ENCODE measurements at places on chromosomes 2 and 18. TPM values are rescaled to one million over a fixed set of nuclear protein-coding genes. Genes with fewer than 3 reads are reported as not detected.

GCFC2 gene
- 20.0 TPM for total RNA-seq

CELF4 gene
- total RNA-seq, result not detected

DAW1 gene
- not detected for total RNA-seq

DNA sequence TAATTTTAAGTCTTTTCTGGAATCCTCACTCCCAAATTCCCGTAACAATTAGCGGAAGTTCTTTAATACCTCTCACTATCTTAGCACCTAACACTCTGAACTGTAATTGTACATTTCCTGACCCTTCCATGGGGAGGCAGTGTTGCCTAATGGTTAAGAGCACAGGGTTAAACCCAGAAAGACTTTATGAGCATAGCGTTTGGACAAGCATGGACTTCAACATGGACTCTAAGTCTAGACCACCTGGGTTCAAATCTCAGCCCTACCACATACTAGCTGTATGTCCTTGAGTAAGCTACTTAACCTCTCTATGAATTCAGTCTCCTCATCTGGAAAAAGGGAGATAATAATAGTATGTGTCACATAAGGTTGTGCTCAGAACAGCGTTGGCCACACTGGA, 13.0 kb downstream of the ANTXR1 start:
- no peaks in the 10 kb centered on the region for H3K4me1 ChIP-seq
- no peak overlapping the region for H3K4me3 ChIP-seq
- DNase-seq, result no peak
- H3K27me3 ChIP-seq, result peaks cover 25% of the 10 kb centered on the region
- H3K36me3 ChIP-seq, result no peaks in the 10 kb centered on the region

- no peak for DNase-seq
- H3K4me1 ChIP-seq, result peaks cover 11% of the 10 kb centered on the region
- H3K36me3 ChIP-seq, result peaks cover 6% of the 10 kb centered on the region
- H3K4me3 ChIP-seq, result no peak overlapping the region
- no peaks in the 10 kb centered on the region for H3K27me3 ChIP-seq
Observed at GRCh38 chr2:162295009-162295408, 23.5 kb downstream of the IFIH1 start.

Measured in activated naive CD8-positive, alpha-beta T cell treated with anti-CD3 and anti-CD28 coated beads, Interleukin-2, amount 10 ng/mL, durations not matched to agents 7 days and 5 days (primary cell).